Bronchial smooth muscle cell (primary cell): ENCODE measurements at places on chromosomes 16 and 17. TPM values are rescaled to one million over a fixed set of nuclear protein-coding genes. Genes with fewer than 3 reads are reported as not detected.

The TMIGD1 gene
- not detected in 2 replicates for total RNA-seq

The CDK5R1 gene
- 0.32 and 0.43 TPM in 2 replicates for total RNA-seq

The NKD1 gene
- under 0.01 TPM in 2 replicates for total RNA-seq

The KIF22 gene
- 6.5 and 14.3 TPM in 2 replicates for total RNA-seq

The CLDN7 gene
- 4.2 and 16.5 TPM in 2 replicates for total RNA-seq

The TOM1L2 gene
- 18.0 and 22.0 TPM in 2 replicates for total RNA-seq

The DNASE1L2 gene
- 0.95 and 1.1 TPM in 2 replicates for total RNA-seq

The KRTAP4-5 gene
- total RNA-seq, result not detected in 2 replicates

The FAM117A gene
- total RNA-seq, result 1.3 and 2.7 TPM in 2 replicates

The MFSD6L gene
- not detected in 2 replicates for total RNA-seq

The RHBDF2 gene
- total RNA-seq, result 1.1 and 3.0 TPM in 2 replicates

The TEX14 gene
- under 0.01 TPM in 2 replicates for total RNA-seq

The LUC7L gene
- 23.3 and 28.8 TPM in 2 replicates for total RNA-seq

The MARF1 gene
- 11.2 and 12.8 TPM in 2 replicates for total RNA-seq

The MYOCD gene
- total RNA-seq, result 0.32 TPM in 1 of 2 replicates, not detected in the other

The MSL1 gene
- 32.2 and 32.6 TPM in 2 replicates for total RNA-seq

The VPS35 gene
- 71.1 and 91.9 TPM in 2 replicates for total RNA-seq
